SK-N-SH (cell line): ENCODE measurements at places on chromosomes 12 and 14.

DNA sequence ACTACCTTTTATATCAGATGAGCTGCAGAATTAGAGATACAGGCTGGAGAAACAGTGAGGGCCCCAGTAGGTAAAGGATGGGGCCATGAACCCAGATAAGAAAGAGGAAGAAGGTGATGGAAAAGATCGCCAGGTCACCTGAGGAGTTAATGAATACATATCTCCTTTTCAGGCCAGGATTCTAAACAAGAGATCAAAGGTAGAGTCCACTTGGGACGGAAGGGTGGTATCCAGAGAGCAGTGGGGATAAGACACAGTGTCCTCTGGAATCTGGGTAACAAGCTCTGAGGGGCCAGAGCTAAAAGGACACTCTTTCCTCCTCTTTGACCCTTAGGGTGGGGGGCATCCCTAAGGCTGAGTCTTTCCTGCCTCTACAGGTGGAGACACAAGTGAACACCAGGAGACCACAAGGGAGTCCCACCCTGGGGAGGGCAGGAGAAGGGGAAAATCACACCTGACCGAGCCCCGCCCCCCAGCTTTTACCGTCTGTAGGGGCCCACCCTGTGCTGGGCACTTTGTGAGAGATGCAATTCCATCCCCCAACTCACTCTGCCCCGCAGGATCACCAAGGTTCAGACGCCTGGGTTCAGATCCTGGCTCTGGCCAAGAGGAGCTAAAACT, 27.3 kb downstream of the SERPINA1 start:
- no peak for DNase-seq

- no peak for DNase-seq
Observed at GRCh38 chr12:1131811-1132224, 140.8 kb downstream of the ERC1 start.

- peak; percentile 76 for DNase-seq
Observed at GRCh38 chr14:56117765-56118610, at the start of gene PELI2. Gene PELI2, plus strand, starts transcription at chr14:56118411. Its CDS starts 250 bp downstream, at chr14:56118661.

DNA sequence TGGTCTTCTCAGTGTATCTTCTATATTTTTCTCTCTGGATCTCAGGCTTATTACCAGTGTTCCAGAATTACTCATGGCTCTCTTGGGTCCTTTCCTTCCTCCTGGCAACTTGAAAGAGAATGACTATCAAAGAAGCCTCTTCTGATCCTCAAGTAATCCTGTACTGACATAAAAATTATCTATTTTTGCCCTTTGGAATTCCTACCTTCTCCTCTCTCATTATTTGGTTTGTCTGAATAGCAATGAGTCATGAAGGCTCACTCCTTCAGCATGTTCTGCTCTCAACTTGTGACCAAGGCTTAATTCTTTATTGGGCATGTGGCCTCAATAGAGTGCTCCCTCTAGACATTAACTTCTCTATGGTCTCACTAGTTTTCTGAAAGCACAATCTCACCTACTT, 553.6 kb upstream of the ATP2B1 start:
- DNase-seq, result no peak

GRCh38 chr12:110348431-110349059, 55.0 kb downstream of the ANAPC7 start:
- DNase-seq, result no peak

- DNase-seq, result no peak
Observed at GRCh38 chr14:31261859-31262731, 54.5 kb upstream of the HECTD1 start.

DNA sequence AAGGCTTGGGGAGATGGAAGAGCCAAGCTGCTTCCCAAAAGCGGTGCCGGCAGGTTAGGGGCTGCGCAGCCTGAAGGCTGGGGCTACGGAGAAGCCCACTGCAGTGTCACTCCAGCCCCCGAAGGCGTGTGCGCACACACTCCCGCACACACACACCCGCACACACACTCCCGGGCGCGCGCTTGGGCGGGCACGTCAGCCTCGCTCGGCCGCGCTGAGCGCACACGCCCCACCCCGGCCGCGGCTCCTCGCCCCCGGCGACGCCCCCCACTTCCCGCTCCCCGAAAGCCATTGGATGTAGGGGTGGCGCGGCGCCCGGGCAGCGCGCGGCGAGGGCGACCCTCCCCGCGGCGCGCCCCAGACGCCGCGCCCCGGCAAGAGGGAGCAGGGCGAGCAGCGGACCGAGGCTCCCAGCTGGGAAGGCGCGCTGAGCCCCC, at the start of gene KCNK10:
TSS of gene KCNK10 (minus strand) at position 184 of the 437 bp plus-strand sequence. CDS start 471 bp downstream, outside the sequence.
- no peak for DNase-seq

DNA sequence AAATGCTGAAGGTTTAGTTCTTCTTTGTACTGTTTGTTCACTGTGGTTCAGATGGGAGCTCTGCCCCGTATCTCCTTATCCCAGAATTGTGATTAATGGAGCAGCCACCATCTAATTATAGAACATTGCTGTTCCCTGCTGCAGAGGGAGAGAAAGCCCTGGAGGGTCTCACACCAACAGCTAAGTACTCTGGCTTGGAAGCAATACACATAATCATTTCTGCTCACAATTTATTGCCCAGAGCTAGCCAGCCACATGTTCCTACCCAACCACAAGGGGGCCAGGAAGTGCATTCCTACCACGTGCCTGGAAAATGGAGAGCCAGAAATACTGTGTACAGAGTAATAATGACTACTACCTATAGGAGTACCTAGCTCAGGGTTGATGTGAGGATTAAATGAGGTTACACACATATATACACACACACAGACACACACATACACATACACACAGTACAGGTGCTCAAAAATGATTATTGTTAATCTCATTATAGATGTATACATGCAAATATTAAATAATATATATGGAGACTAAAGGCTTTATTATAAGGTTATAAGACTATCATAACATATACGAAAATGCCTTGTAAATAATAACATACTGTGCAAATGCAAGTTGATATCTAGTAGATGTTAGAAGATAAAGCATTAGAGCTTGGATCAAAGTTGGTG, 22.3 kb downstream of the MSRB3 start:
- DNase-seq, result no peak

DNA sequence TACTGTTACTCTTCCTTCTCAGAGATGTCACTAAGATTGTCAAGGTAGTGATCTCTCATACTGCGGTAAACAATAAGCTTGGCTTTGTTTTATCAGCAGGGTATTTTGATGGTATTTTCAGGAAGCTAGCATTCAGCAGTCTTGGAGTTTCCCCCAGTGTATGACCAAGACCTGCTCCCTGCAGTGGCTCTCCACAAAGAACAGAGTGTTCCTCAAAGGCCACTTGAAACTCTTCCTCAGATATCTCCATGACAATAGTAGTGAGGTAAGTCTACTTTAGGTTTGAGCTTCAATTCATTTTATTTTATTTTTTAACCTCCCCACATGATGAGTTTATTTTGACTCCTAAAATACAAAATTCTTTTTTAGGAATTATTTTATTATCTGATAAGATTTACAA, 74.0 kb upstream of the G2E3 start:
- DNase-seq, result no peak

GRCh38 chr12:116241157-116241759, 36.2 kb downstream of the MED13L start:
- DNase-seq, result no peak

- DNase-seq, result no peak
Observed at GRCh38 chr12:114687802-114688201, 3.8 kb upstream of the TBX3 start.

- no peak for DNase-seq
Observed at GRCh38 chr12:124764451-124764850, 99.2 kb downstream of the SCARB1 start.
